ENCODE measurements at places on chromosomes 3 and 15.

- DNase-seq = no peak
Observed at GRCh38 chr3:21795152-21795837, 44.3 kb upstream of the ZNF385D start.

DNA sequence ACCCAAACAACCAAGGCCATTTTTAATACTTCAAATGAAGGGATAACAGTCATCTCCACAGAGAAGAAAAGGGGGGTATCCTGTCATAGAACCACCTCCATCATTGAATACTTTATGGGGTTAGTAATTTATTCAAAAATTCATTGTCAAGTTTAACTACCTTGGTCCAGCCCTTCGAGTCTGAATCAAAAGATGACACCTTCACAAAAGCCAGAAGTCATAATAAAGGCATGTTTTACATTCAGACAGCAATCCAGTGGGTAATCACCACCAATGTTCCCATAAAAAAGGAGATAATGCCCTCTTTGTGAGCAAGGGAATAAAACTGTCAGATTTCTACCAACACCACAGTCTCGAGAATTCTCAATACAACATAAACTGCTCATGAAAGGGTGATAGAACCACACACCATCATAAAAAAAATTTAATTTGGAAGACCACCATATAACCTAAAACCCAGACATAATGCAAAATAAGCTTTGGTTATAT is 145.6 kb upstream of the ZBTB20 start:
- DNase-seq = no peak

- DNase-seq = no peak
Observed at GRCh38 chr3:157045238-157045850, 114.6 kb downstream of the CCNL1 start.

DNA sequence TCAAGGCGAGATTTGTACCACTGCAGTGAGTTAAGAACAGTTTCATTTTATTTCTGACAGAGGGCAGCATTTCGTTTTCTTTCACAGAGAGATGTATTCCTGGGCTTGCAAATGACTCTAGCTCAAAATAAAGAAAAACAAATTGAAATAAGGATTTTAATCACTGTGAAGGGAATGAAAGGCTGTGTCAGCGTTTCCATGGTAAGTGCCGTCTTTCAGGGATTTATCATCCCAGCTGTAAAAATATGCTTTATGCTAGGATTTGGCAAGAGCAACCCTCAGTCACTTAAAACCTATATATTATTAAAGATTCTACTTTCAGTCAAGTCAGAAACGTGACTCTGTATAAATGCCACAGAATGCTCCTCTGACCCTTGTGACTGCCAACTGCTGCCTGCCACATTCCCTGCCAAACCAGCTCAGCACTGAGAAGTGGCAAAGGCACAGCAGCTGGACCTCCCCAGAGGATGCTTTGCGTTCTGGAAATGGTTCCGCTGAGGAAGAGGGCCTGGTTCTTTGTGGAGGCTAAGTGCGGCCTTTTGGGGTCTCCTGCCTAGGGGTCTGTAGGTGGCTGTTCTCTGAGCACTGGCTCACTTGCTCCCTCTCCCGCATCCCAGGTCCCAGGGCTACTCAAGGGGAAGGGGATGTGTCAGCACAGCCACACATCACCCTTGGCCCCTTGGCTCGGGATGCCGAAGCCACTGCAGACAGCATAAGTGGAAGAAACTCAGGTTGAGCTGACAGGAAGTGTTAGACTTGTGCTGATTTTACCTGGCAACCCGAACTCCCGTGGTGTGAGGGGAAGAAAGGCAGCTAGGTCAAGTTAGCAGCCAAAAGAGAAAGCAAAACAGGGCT is 56.6 kb upstream of the POMGNT2 start:
- DNase-seq = peak; percentile 78

DNA sequence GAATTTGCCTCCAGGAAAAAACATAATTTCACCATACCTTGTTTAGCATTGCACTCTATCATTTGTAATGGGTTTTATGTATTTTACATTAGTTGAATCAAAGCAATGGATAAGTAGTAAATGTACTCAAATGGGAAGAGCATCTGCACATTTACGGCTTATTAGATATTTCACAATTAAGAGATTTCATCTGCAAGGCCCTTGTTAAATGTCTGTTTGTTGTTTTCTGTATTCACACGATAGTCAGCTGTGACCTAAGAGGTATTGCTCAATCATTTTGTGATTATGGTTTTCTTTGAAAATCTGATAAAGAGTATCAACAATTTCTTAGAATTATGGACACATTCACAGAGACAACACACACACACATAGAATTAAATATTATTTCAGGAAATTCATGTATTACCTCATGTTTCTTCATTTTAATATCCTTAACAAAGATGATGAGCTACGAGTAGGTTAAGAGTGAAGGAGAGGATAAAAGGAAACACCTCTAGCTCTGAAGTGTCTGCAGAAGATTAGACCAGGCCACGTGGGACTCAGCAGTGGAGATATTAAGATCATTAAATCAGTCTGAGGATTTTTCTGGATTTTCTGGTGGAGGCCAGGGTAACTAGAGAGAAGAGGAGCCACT is 121.9 kb upstream of the POU1F1 start:
- DNase-seq = no peak

GRCh38 chr15:41568350-41569017 is 9.5 kb downstream of the TYRO3 start:
- no peak for DNase-seq

GRCh38 chr15:99399618-99400017 is 148.3 kb downstream of the LRRC28 start:
- no peak for DNase-seq

GRCh38 chr15:58521293-58521991 is 89.7 kb downstream of the LIPC start:
- DNase-seq = no peak

DNA sequence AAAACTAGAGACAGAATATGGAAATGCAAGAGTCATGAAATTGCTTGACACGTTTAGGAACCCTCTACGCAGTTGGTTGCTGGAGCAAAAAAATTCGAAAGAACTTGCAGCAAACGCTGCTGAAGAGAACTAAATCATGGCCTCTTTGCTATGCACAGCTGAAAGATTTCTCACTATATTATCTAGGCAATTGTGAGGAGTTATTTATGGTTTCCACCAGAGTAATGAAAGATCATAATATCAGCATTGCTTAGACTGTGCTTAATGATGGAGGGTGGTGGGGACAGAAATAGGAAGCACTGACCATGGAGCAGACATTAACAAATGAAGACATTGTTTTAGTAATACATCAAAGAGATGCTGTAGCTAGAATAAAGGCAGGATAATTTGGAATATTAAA is 593.4 kb upstream of the ZNF717 start:
- DNase-seq = no peak

GRCh38 chr3:109137761-109138160 is 1.2 kb downstream of the C3orf85 start:
- no peak for DNase-seq

- DNase-seq = no peak
Observed at GRCh38 chr3:62723166-62723913, 151.9 kb downstream of the CADPS start.

DNA sequence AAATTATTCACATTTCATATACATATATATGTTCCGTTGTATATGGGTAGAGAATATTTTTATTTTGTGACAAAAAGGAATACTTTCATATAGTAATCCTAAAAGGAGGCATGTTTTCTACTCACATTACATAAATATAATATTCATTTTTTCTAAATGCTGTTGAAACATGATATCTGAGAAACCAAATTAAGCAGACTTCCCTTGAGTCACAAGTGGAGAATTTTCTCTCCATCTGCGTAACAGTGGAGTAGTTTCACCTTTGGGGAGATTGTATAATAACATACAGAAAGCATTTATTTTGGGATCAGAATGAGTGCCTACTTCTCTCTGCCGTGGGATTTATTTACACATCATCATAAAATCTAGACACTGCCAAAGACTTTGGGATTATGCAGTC is 849.8 kb downstream of the NSUN3 start:
- DNase-seq = no peak

- no peak for DNase-seq
Observed at GRCh38 chr3:189040656-189041335, 131.0 kb upstream of the TPRG1 start.

- peak; percentile 37 for DNase-seq
Observed at GRCh38 chr3:160486459-160486869, 36.9 kb upstream of the TRIM59 start.

GRCh38 chr3:72331076-72331475 is 517.2 kb downstream of the SHQ1 start:
- no peak for DNase-seq

- no peak for DNase-seq
Observed at GRCh38 chr3:86828751-86829150, 162.2 kb downstream of the VGLL3 start.

- DNase-seq = no peak
Observed at GRCh38 chr3:32553973-32554372, 16.7 kb downstream of the DYNC1LI1 start.

DNA sequence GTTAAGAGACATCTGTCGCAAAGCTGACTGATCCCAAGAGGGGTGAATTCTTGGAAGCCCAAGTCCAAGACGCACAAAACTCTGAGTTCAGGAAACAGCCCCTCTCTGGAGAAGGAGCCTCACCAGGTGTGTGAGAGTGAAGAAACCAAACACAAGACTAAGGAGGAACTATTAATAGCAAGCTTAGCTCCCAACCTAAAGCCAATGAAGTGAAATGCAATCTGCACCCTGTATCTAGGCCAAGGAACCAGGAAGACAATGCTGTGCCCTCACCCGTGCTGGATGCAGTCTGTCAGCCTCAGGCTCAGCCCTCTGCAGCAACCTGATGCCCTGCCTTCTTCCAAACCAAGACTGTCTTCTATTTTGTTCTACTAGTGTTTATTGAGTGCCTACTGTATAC is 22.5 kb upstream of the THBS1 start:
- no peak for DNase-seq

GRCh38 chr15:93493172-93493571 is 404.2 kb upstream of the RGMA start:
- DNase-seq = no peak

GRCh38 chr15:52783929-52784798 is 6.0 kb downstream of the ONECUT1 start:
- no peak for DNase-seq

DNA sequence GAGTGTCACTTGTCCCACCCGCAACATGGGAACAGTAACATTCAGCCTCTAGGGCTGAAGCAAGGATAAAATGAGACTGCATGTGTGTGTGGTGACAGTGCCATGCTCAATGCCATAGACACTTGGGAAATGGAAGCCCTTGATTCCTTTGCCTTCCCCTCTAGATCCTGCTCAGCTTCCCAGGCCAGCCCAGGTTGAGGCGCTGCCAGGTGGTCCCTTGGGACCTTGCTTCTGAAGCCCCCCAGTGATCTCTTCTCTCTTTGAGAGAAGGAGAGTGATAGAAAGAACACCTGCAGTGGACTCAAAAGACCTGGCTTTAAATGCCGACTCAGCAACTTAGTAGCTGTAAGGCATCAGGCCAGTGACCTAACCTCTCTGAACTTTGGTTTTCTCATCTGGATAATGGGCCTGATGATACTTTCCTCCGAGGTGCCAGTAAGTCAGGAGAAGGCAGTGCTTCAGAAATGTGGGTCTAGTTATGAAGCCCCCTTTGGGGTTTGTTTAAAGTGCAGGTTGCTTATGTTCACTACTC is 144.5 kb downstream of the RPLP1 start:
- DNase-seq = no peak

DNA sequence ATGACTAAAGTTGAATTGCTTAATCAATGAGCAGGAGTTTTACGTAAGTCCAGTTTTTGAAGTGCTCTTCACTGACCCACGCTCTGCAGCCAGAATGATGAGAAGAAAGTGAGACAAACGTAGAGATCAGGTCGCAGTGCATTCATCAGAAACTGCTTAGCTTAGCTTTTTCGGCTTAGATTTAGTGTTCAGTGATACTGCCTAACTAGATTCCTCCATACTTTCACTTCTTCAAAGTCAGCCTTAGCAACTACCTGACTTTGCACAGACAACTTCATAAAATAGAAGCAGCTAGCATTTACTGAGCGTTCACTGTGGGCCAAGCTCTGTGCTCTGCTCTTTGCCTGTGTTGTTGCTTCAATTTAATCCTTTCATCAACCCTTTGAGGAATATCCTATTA is 116.1 kb downstream of the KCNH8 start:
- no peak for DNase-seq

DNA sequence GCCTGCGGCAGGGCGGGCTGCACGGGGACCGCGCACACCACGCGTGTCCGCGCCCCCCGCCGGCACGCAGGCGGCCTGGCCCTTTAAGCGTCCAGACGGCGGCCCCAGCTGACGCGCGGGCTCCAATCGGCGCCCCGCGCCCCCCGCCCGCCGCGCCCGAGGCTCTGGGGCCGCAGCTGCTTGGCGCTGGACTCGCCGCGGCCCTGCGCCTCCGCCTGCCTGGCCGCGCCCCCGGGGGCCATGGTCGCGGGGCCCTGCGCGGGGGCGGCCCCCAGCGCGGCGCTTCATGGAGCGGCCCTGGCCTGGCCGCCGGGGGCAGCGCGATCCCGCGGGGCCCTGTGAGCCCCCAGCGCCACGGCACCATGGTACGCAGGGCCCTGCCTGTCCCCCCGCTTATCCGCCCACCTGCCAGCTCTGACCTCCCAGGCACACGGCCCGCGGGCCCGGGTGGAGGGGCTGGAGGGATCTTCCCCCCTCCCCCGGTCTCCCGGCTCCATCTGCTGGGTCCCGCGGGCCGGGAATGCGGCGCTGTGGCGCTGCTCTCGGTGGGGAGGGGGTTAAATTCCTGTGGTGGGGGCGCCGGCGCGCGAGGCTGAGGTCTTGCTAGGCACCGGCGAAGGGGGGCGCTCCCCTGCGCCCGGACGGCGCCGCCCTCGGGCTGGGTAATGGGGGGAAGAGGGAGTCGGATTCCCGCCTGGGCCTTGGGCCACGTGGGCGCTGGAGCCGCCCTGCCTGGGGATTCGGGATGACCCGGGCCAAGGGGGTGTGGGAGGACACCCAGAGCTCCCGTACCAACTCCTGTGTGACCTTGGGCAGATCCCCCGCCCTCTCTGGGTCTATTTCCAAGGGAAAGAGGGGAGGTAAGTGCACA is 1.1 kb downstream of the ZBTB47 start:
- no peak for DNase-seq

GRCh38 chr3:114213292-114213626 is 24.1 kb downstream of the ZNF80 start:
- no peak for DNase-seq

GRCh38 chr3:23805210-23805632 is 534 bp upstream of the UBE2E1 start:
- no peak for DNase-seq

Data from activated CD4-positive, alpha-beta T cell treated with anti-CD3 and anti-CD28 coated beads, Interleukin-2, amount 10 ng/mL, durations not matched to agents 7 days and 5 days (primary cell).